ENCODE measurements at places on chromosomes 11 and 22. TPM values are rescaled to one million over a fixed set of nuclear protein-coding genes. Genes with fewer than 3 reads are reported as not detected.

DNA sequence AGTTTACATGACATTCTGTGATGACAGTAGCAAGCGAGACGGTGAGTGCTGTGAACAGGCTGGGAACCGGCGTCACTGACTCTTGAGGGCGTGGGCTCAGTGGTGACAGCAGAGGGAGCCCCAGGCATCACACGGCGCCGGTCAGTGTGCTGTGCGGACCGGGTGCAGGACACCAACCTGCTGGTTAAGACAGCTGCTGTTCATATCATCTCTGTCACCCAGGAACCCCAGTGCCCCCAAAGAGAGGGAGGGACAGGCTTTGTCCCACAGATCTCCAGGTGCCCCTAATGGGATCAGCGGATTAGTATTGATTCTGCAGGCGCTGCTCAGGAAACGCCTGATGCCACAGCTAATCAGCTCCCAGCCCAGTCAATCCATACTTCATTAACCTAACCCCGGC is 18.4 kb downstream of the B3GAT1 start:
- no peak overlapping the region for H3K27ac ChIP-seq
- DNase-seq: no peak
- no peak overlapping the region for H3K4me3 ChIP-seq

DNA sequence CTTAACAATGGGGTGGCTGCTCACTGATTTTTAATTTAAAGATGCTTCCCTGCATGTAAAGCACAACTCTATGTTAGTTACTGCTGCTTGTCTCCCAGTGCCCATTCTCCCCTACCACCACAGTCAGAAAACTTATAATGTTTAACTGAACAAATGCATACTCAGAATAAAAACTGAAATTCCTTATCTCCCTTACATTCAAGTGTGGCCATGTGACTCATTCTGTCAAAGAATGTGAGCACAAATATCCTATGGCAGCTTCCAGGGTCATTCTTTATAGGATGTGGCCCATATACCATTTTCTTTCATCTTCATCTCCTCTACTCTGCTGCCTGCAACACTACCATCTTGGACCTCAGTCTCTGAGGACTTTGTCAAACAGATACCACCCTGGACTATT is 374.8 kb downstream of the DYNC2H1 start:
- peaks cover 8% of the 10 kb centered on the region for H3K4me1 ChIP-seq
- no peak overlapping the region for H3K4me3 ChIP-seq
- DNase-seq: no peak
- no peak overlapping the region for H3K27ac ChIP-seq

GRCh38 chr11:18731949-18732821 is 6.2 kb upstream of the IGSF22 start:
- no peak overlapping the region for H3K4me3 ChIP-seq
- peaks cover 3% of the 10 kb centered on the region for H3K4me1 ChIP-seq
- no peaks in the 10 kb centered on the region for H3K27me3 ChIP-seq
- H3K27ac ChIP-seq: peak overlapping the region; percentile 15

DNA sequence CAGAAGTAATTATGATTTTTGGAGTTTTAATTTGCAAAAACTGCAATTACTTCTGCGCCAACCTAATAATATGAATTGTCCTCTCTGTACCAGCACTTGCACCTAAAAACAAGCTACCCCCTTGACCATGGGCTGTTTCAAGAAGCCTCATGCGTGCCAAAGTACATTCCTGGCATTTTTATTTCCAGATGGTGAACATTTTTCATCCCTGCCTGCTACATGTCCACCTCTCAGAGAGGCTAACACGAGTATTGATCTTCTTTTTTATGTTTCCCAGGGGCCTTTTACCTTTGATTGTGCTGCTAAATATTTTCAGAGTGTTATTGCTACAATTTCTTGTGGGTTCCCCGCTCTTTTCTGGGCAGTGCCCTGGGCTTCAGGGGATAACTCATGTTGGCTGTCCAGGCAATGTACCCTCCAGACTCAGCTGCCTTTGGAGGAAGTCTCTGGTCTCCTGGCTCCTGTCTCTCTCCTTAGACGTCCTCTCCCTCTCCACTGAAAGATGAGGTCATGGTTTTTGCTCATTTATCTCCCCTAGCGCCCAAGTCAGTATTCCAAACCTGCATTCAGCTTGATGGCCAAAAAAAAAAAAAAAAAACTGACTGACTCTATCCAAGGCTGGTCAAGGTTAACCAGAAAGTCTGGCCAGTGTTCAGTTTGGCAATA is 86.2 kb upstream of the ASPHD2 start:
- H3K27me3 ChIP-seq: peaks cover 23% of the 10 kb centered on the region
- H3K27ac ChIP-seq: no peak overlapping the region
- H3K4me3 ChIP-seq: no peak overlapping the region
- no peaks in the 10 kb centered on the region for H3K4me1 ChIP-seq
- no peak for DNase-seq

GRCh38 chr11:11217289-11217928 is 135.6 kb downstream of the CSNK2A3 start:
- H3K27ac ChIP-seq: no peak overlapping the region
- no peaks in the 10 kb centered on the region for H3K27me3 ChIP-seq
- no peaks in the 10 kb centered on the region for H3K4me1 ChIP-seq

LIPT2 gene
- 3.0 TPM for total RNA-seq

TEX12 gene
- not detected for total RNA-seq

APOBEC3A gene
- total RNA-seq: not detected

LAYN gene
- 0.26 TPM for total RNA-seq

OR52A1 gene
- not detected for total RNA-seq

MMP27 gene
- not detected for total RNA-seq

Measured in activated CD4-positive, alpha-beta memory T cell treated with anti-CD3 and anti-CD28 coated beads for 36 hours (primary cell).